ENCODE measurements at places on chromosomes 1 and 21.

DNA sequence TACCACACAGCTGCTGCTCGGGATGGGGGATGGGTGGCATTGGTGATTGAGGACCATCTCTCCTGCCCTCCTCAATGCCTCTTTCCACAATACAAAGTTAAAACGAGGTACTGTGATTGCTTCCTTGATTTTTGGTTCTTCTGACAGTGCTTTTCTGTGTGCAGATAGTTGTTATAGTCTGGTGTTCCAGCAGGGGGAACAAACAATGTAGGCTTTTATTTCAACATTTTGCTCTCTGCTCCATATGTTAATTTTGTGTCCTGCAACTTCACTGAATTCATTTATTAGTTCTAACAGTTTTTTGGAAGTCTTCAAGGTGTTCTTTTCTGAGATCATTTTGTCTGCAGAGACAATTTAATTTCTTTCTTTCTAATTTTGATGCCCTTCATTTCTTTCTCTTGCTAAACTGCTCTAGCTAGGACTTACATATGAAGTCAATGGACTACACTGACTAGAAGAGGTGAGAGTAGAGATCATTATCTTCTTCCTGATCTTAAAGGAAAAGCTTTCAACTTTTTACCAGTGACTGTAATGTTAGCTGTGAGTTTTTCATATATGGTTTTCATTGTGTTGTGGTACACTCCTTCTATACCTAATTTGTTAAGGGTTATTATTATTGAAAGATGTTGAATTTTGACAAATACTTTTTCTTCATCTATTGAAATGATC lies 45.4 kb downstream of the TNFSF18 start:
- DNase-seq, result no peak

DNA sequence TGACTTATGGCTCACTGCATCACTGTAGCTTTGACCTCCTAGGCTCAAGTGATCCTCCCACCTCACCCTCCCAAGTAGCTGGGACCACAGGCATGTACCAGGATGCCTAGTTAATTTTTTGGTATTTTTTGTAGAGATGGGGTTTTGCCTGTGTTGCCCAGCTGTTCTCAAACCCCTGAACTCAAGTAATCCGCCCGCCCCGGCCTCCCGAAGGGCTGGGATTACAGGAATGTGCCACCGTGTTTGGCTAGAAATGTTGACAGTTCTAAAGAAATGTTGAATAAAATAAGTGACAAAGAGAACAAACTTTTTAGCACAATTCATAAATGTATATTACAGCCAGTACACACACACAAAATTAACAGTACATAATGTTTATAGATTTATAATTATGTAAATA lies 1586.1 kb downstream of the NCAM2 start:
- DNase-seq, result no peak

DNA sequence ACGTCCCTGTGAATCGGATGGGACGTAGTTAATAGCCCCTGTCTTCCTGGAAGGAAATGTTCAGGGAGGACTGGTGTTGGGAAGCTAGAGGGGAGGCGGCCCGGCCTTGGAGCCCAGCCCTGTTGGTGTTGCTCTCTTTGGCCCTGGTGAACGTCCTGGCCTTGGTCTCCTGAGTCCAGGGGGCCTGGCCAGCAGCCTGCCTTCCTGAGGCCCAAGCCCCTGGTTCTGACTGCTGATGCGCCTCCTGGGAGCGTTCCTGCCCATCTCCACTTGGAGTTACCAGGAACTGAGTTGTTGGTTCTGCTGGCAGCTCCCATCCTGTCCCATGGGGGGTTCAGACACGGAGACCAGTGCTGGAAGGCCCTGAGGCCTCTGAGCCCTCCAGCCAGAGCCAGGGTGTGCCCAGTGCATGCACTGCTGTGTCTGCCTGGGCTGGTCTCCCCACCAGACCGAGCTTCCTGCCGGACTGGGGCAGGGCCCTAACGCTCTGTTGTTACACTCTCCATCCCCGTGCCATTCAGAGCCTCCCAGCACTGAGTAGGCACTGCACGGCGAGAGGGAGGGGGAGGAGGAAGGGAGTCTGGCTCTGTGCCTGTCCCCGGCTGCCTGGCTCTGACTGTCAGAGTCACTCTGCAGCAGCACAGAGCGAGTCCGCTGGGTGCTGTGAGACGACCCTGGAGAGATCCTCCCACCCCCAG lies 382.5 kb upstream of the VAMP3 start:
- DNase-seq, result no peak

- no peak for DNase-seq
Measured at GRCh38 chr1:12809933-12810332, 18.7 kb downstream of the PRAMEF1 start.

DNA sequence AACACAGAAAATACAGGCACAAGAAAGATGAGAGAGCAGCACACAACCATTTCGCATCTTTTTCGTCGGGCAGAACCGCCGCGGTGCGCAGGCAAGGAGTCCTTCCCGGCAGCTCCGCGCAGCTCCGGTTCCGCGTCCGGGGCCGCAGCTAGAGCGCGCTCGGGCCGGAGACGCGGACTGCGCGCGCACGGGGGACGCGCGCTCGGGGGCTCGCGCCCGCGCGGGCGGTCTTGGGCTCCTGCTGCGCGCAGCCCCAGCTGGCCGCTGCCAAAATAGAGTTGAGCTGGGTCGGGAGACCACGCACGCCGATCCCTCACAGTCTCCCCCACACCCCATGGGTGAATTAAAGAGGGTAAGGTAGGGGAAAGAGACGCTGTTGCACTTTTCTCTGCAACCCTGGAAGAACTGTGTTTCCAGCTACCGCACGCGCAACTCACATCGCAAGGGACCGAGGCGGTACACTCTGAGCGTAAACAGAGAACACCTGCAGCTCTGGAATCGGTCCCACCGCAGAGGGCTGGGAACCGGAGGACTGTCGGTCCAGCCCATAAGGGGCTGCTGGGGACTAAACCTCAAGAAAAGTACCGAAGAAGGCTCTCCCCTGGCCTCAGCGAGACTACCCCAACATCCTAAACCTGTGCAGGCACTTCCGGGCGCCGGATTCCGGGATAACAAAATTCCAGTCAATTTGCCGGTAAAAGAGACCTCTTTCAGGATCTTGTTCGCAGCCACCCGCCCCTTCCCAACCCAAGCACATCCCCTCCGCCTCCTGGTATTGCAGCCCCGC lies 1.7 kb downstream of the NR5A2 start:
- no peak for DNase-seq

DNA sequence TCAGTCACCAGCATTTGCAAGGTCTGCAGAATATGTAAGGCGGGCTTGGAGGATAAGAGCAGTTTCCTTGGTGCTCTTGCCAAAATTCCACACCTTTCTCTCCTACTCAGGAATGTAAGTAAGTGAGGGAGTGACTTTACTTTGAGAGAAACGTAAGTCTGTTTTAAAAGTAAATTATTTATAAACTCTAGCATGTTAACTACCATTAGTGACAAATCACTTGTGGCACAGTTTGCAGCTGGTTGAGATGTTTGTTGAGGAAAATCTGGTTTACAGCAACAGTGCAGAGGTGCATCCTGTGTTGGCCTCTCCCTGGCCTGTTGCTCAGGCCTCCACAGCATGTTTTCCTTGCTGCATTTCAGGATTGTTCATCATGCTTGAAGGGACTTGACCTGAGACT lies 8.5 kb downstream of the CGN start:
- no peak for DNase-seq

DNA sequence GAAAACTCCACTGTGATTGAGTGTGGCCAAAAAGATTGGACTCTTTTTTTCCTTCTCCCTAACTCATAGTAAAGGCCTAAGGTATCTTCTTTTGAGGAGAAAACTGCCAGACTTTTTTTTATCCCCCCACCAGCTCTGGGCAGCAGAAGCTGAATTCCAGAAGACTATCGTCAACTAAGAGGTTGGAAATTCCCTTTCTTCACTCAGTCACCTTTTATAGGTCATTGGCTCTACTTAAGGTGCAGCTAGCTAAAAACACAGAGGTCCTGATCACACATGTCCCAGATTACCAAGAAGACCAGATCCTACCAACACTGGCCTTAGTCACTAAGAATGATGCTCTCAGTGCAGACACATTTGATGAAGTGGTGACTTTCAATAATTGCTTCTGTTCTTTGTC lies 1441.2 kb downstream of the PLA2G4A start:
- no peak for DNase-seq

- DNase-seq, result no peak
Measured at GRCh38 chr1:208951908-208952307, 631.6 kb upstream of the CAMK1G start.

GRCh38 chr1:235297579-235297978 lies 30.4 kb downstream of the ARID4B start:
- no peak for DNase-seq

GRCh38 chr1:182968151-182968741 lies 15.3 kb upstream of the SHCBP1L start:
- DNase-seq, result no peak

GRCh38 chr1:27353629-27354028 lies 11.8 kb downstream of the SYTL1 start:
- no peak for DNase-seq
